ENCODE measurements at places on chromosomes 6 and 20.

DNA sequence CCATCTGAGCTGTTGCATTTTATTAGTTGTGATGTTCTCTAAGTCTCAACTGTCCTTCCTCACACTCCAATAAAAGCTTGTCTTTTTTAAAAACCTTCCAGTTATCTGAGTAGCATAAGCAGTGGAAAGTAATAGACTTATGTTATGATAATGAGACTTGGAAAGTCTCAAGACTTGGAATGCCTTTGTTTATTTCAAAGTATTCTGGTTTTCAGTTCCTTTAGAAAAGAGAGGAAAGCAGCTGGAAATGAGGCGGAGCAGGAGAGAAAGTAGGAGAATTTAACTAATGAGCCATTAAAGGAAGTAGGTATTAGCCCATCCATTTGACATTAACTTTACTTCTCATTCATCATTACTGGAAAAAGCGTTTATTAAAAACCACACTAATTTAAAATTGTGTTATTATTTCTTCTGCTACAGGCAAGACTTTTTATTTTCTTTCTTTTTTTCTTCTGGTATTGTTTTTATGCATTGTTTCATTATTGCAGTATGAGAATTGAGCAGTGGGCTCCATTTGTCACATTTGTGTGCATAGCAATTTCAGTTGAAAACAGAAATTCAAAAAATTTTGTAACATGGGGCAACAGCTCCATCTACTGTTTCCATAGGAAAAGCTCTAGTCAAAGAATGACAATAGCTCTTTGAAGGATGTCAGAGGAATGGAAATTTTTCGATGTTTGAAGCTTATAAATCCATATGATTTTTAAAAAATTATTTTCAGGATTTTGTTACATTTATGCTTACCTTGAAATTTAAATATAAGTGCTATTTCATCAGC is 194.8 kb downstream of the COL9A1 start:
- DNase-seq: peak; percentile 37

DNA sequence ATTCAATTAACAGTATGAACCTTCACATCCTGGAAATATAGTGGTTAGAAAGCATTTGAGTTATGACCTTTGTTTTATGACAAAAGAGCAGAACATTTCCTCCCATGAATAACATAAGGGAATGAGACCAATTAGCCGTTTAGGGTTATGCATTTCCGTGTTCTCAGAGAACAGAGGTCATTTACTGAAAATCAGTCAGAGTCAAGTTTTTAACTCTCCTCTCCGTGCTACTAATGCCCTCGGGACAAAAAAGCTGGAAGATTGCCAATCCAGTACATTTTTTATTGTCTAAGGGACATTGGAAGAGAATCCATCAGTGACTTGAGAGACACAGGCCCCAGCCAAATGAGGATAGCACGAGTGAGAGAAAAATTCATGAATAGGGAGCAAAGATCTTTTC is 632.7 kb downstream of the RFPL4B start:
- no peak for DNase-seq

DNA sequence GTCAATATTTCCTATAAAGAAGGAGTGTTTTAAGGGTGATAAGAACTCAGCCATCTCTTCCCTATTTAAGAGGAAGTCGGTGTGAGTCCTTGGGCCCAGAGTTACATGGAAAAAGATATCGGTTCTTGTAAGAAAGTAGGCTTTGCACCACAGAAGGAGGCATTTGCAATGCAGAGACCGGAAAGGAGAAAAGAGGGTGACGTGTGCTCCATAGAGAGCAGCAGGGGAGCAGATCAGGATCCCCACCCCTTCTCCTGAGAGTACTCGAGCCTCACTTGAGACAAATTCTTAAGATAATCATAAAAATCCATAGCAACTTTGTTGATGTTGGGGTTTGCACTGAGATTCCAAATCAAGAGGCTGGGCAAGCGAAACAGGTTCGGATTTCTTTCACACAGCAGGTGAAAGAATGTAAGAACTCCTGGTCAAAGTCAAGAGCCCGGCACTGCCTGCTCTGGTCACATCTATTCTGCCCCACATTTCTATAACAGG is 27.8 kb downstream of the FOXA2 start:
- no peak for DNase-seq

DNA sequence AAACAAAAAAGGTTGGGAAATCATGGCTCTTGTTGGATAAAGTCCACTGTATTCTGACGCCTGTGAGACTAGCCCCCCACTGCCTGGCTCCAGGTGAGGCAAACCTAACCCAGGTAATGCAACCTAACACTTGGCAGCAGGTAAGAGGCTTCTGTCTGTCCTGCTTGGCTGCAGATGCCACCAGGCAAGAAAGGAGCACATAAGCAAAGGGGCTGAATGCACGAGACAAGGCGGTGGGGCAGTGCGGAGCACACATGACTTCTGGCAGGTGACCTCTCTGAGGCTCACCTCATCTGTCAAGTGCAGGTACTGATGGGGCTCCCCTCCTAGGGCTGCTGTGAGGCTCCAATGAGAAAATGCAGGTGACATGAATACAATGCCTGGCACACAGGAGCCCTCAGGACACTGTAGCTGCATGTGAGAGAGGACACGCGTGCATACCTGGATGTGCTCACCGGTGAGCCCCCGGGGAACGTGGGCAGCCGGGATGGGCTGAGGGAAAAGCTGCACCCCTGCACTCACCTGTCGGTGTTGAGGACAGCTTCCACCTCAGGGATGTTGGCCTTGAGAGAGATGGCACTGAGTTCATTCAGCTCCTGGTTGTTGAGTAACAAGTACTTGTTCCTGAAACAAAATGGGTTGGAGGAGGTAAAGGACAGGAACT is 54.1 kb downstream of the MYH7B start:
- DNase-seq: no peak

DNA sequence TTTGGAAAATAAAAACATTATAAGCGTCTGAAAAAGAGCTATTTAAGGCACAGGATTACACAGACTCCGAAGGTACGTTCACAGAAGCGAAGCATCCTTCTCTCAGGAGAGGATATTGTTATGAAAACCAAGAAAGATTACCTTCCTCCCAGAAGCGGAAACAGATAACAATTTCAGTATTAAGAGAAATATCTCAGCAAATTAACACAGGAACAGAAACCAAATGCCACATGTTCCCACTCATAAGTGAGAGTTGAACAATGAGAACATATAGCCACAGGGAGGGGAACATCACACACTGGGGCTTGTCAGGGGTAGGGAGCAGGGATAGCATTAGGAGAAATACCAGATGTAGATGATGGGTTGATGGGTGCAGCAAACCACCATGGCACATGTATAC is 109.7 kb downstream of the CDK19 start:
- no peak for DNase-seq
